ENCODE measurements at places on chromosomes 2 and 18.

DNA sequence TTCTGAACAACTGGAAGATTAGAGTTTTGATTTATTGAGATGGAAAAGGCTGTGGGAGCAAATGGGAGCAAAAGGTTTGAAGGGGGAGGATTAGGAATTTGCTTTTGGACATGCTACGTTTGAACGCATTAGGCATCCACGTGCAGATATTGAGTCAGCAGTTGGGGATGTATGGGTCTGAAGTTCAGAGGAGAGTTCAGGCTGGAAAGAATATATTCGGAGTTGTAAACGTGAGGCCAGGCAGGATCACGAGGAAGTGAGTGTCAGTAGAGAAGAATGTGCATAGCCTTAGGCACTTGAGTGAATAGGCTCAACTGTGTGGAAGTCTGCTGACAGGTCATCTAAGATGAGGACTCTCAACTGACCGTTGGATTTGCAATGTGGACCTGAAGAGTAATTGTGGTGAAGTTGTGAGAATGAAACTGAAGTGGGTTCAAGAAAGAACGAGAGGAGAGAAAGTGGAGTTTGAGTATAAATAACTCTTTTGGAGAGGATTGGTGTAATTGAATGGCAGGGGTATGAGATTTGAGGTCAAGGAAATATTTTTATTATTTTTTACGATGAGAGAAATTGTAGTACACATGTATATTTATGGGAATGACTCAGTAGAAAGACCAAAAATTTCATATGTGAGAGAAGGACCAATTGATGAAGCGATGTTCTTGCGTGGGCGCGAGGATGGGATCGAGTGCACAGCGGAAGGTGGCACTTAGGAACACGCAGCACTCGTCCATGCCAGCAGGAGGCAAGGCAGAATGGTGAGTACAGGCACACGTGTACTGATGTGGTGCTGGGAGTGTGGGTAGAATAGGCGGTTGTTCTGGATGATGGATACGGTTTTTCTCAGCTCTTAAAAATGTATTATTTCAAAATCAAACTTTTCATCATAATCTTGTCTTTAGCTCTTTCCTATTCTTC, 40.5 kb upstream of the POLE4 start:
- DNase-seq: no peak

DNA sequence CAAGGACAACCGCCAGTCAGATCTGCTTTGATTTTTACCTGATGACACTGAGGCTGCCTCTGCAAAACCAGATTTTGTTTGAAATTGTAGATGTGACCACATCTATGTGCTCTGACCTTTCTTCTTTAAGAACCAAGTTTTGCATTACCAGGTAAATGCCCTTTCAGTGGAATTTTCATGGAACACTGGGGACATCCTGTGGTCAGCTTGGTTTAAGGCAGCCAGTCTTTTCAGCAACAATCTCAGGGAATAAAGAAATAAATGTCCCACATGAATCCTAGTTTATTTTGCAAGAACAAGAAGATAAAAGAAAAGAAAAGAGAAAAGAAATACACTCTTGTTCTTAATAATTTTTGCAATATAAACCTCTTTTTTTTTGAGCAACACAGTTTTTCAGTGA, 90.6 kb downstream of the POU3F3 start:
- DNase-seq: no peak

- DNase-seq: no peak
Measured at GRCh38 chr18:26584745-26585144, 36.4 kb upstream of the KCTD1 start.

GRCh38 chr2:79155826-79156476, 3.6 kb downstream of the REG3A start:
- no peak for DNase-seq

GRCh38 chr2:181240844-181241243, 216.3 kb upstream of the ITGA4 start:
- no peak for DNase-seq

GRCh38 chr18:27449104-27449503, 264.0 kb upstream of the CHST9 start:
- DNase-seq: no peak

DNA sequence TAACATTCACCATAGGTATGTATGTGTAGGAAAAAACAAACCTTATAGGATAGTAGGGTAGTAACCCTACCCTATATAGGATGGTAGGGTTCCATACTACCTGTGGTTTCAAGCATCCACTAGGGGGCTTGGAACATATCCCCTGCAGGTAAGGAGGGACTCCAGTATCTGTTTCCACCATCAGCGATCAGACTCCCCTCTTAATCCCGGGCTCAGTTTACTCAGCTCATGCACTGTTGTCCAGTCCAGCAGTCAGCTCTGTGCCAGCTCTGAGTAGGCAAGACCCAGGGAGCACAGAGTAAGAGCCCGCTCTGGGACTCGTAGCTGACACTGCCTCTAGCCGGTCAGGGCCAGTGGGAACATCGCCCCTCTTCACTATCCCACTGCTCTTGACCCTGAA, 61.7 kb downstream of the MEX3C start:
- DNase-seq: no peak

- DNase-seq: no peak
Measured at GRCh38 chr2:7976206-7976605, 705.6 kb upstream of the ID2 start.

- peak; percentile 66 for DNase-seq
Measured at GRCh38 chr2:168346725-168347477, 99.5 kb upstream of the STK39 start.

DNA sequence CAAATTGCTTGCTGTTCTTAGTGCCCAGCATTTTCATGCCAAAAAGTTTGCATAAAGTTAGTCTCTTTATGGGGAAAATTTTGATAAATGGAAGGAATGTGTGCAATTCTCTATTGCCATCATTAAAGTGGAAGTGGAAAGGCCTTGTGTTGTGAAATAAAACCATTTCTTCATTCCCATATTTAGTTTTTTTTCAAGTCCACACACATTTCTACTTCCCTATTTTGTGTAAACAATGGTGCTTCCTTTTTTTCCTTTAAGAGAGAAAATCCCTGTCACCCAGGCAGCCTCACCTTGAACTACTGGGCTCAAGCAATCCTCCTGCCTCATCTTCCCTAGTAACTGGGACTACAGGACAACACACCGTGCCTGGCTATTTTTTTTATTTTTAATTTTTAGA, 42.3 kb upstream of the NCOA1 start:
- DNase-seq: no peak

DNA sequence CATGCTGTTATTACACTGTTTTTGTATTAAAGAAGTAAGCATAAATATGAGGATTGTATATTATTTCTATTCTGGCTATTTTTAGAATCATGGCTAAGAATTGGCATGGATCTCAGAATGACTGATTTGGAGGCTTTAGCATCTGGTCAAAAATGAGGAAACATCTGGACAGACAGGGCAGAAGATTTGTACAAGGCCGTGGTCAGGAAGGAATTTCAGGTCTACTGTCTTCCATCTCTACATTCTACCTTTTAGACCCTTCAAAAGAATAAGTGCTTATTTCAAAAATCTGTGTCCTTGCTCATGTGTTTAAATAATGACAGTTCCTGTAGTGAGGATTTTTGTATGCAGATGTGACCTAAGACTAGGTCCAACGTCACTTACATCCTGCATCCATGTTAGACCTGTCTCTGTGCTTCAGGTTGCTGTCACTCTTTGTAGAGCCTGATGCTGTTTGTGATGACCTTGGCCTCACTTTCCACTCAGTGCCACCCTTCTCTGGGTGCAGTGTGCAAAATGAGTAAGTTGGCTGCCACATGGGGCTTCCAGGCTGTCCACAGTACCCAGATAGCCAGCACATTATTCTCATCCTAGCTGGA, 54.7 kb upstream of the B3GNT2 start:
- DNase-seq: no peak

- DNase-seq: no peak
Measured at GRCh38 chr2:151191001-151191400, 70.7 kb downstream of the RBM43 start.

DNA sequence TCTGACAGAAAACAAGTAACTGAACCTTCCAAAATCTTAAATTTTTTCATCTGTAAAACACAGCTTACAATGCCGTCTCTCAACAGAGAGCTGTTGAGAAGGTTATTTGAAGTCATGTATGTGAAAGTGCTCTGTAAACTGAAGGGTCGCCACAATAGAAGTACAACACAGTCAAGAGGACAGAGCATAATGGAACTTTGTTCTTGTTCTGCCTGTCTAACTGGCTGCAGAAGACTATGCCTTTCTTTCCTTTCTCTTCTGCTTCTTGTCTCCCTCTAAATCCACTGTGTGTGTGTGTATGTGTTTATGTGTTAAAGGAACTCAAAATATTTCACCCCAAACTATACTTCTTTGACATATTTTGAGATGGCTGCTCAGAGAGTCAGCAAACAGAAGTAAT, 365.8 kb upstream of the RND3 start:
- DNase-seq: no peak

DNA sequence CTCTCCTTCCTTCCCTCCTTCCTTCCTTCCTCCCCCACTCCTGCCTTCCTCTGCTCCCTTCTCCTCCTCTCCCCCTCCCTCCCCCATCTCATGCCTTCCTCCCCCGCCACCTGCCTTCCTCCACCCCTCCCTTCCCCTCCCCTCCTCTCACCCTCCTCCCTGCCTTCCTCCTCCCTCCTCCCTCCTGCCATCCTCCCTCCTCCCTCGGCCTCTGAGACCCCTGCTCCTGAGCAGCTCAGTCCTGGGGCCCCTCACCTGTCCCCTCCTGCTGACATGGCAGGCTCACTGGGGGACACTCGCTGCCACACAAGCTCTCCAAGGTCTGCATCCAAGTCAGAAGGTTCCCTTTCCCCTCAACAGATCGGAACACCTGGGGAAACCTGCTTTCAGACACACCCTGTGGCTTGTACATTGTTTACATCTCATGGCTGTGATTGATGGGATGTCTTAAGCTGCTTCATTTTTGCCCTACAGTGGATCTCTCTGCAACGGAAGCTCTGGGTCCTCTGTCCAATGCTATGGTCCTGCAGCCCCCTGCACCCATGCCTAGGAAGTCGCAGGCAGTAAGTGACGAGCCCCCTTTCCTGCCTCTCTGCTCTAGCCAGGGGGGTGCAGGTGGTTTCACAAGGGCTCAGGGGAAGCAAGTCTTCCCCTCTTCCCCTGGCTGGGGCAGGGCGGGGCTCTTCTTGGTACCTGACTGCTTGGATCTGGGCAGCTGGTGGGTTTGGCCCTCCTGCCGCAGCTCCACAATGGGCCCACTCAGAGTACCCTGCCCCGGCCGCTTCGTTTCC, 22.9 kb downstream of the ITGB1BP1 start:
- no peak for DNase-seq

DNA sequence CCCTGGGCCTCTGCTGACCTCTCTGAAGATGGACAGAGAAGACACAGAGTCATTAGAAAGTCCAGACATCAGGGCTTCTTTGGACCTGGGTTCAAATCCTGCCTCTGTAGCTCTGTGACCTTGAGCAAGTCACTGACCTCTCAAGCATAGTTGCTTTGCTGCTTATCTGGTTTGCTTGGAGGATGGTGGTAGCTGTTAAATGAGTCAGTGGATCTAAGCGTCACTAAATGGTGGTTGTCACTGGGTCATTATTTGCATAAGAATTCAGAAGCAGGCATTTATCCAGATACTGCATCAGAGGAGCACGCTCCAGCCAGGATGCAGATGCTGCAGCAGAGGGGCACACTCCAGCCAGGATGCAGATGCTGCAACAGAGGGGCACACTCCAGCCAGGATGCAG, 229.2 kb downstream of the GLI2 start:
- no peak for DNase-seq

DNA sequence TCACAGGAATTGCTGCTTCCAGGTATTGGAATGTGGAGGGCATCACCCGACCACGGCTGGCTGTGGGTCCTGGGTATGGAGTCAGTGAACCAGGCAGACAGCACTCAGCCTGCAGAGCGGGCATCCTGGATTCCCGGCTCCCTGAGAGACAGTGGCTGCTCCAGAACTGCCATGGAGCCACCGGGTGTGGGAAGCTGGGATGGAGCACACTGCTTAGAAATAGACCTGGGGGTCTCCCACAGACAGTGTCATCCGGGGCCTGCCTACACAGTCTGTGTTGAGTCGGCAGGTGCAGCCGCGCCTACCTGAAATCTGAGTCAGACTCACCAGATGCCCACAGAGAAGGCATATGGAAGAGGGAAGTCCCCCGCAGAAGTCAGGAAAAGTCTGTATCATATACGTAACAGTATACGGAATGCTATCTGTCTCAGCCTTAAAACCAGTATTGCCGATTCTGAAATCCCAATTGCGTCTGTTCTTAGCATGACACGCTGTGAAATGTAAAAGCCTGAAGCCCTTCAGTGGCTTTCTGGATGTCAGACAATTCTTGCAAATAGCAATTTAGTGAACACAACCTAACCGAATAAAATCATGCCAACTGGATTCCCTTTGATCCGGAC, 509.7 kb upstream of the MYT1L start:
- no peak for DNase-seq

DNA sequence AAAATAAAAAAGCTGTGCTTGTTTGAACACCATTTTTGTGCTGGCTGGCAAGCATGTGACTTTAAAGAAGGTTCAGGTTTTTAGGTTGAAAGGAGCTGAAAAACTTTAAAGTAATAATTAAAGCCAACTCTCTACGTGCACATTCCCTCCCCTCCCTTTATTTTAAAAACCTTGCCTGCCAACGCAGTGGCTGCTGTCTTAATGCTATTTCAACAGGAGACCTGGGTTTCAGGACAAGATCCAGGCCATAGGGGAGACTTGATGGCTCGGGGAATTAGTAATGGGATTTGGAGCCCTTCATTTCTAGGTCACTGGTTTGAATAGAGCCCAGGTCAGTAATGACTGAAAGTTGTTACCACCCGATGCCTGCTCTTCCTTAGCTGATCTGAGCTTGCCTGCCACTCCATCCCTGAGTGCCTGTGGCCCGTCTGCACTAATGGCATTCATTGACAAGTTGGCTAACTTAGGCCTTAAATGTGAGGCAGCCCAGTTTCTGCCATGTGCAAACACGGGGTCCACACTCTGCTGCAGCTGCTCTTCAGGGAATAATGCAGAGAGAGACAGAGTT, 1233.2 kb upstream of the ZEB2 start:
- DNase-seq: no peak

- no peak for DNase-seq
Measured at GRCh38 chr2:42928692-42929545, 136.5 kb upstream of the HAAO start.

DNA sequence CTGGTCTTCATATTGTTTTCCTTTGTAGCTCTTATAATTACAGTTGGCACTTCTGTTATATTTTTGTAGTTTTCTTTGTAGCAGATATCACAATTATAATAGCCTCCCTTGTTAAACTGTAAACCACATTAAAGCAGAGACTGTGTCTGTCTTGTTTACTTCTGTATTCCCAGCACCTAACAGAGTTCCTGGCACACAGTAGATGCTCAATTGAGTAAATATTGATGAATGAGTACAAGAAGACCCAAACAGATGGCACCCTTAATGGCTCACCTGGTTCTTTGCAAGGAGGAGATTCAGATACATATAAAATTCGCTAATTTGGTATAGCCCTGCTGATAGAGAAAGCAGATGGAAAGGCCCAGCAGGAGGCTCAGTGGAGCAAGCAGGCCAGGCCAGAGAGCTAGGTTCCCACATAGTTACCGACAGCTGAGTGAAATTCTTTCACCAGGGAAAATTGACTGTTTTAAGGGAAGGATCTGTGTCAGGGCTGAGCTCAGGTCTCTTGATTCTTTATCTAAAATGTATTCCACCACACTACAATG, 120.1 kb downstream of the NUP35 start:
- DNase-seq: no peak

- DNase-seq: no peak
Measured at GRCh38 chr18:2310886-2311285, 260.4 kb downstream of the METTL4 start.
